Endothelial cell (in vitro differentiated cells): ENCODE measurements at places on chromosomes 4 and X. TPM values are rescaled to one million over a fixed set of nuclear protein-coding genes. Genes with fewer than 3 reads are reported as not detected.

Gene RASL11B
- total RNA-seq = 0.64 TPM

Gene JAKMIP1
- not detected for total RNA-seq

GRCh38 chrX:109716431-109717028 lies 16.5 kb downstream of the ACSL4 start:
- DNase-seq = no peak

DNA sequence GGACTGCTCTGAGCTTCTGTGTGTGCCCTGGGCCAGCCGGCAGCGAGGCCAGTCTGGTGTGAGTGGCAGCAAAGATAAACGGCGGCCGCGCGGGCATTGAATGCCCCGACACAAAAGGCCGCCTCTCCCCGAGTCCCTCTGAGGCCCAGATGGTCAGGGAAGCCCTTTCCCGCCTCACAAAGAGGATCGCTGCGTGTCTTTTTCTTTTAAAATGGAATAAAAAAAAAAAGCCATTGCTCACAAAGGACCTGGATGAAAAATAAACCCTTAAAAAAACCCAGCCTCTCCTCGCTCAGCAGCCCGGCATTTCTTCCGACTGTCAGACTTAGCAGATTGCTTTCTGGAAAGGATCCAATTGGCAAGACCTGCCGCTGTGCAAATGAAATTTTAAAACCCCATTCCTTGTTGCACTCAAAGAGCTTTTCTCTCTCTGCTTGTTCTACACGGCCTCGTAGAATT lies 578.7 kb downstream of the BCOR start:
- DNase-seq = no peak

DNA sequence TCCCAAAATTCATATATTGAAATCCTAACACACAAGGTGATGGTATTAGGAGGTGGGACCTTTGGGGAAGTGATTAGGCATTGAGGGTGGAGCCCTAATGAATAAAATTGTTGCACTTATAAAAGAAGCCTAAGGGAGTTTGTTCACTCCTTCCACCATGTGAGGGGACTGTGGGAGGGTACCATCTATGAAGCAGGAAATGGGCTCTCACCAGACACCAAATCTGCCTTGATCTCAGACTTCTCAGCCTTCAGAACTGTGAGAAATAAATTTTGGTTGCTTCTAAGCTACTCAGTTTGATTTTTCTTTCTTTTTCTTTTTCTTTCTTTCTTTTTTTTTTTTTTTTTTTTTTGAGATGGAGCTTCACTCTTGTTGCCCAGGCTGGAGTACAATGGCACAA lies 116.2 kb upstream of the GPC3 start:
- DNase-seq = no peak

GRCh38 chr4:87527431-87528220 lies 1.6 kb downstream of the SPARCL1 start:
- no peak for DNase-seq

- DNase-seq = no peak
Observed at GRCh38 chrX:71454222-71454621, 78.7 kb upstream of the OGT start.

DNA sequence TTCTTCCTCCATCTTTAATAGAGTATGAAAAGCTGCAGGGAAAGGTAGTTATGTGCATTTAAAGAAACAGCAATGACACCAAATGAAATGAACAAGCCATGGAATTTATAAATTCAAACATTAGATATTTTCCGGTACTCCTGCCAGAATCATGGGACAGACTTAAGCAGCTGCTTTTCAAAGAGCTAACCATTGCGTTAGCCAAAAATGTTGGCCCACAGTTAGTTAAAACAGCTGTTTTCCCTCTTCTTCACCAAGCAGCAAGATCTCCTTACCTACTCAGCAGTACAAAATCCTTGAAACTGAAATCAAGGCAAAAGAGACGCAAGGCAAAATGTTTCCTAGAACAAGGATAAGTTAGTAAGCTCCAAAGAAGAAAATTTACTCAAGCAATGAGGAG lies 64.0 kb downstream of the MANBA start:
- no peak for DNase-seq

- DNase-seq = no peak
Observed at GRCh38 chr4:15182600-15183220, 180.4 kb downstream of the CPEB2 start.

GRCh38 chr4:172207886-172208285 lies 394.7 kb downstream of the GALNTL6 start:
- no peak for DNase-seq

GRCh38 chr4:52873191-52873590 lies 11.1 kb downstream of the RASL11B start:
- no peak for DNase-seq
